ENCODE measurements at places on chromosomes 7 and 10. TPM values are rescaled to one million over a fixed set of nuclear protein-coding genes. Genes with fewer than 3 reads are reported as not detected.

- peak; percentile 70 for DNase-seq
- H3K27ac ChIP-seq = peak overlapping the region; percentile 99
- peaks cover 45% of the 10 kb centered on the region for H3K4me1 ChIP-seq
- no peaks in the 10 kb centered on the region for H3K36me3 ChIP-seq
These were observed 97.0 kb downstream of the LHPP start for GRCh38 chr10:124558339-124559321.

The SKIDA1 gene
- total RNA-seq = 0.09 TPM

The LFNG gene
- total RNA-seq = 1.7 TPM

DNA sequence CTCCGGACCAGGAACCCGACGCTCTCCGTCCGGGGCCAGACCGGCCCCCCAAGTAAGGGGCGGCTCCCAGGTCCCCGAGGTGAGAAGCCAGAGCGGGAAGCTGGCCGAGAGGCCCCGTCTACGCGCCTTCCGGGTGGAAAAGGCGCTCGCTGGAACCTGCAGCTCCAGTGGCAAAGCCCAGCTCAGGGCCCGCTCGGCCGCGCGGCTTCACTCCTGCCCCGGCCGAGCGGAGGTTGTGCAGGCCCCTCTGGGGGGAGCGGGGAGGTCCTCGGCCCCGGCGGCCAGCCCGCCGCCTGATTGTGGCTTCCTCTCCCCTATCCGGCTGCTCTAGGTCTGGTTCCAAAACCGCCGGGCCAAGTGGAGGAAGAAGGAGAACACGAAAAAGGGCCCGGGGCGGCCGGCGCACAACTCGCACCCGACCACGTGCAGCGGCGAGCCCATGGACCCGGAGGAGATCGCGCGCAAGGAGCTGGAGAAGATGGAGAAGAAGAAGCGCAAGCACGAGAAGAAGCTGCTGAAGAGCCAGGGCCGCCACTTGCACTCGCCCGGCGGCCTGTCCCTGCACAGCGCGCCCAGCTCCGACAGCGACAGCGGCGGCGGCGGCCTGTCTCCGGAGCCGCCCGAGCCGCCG, 2.9 kb downstream of the UNCX start:
- H3K27me3 ChIP-seq = peaks cover 89% of the 10 kb centered on the region
- no peak overlapping the region for H3K27ac ChIP-seq
- H3K4me3 ChIP-seq = no peak overlapping the region

- no peaks in the 10 kb centered on the region for H3K4me1 ChIP-seq
- DNase-seq = no peak
- no peak overlapping the region for H3K4me3 ChIP-seq
- no peaks in the 10 kb centered on the region for H3K27me3 ChIP-seq
- no peaks in the 10 kb centered on the region for H3K36me3 ChIP-seq
These were observed 39.3 kb downstream of the ANK3 start for GRCh38 chr10:60350400-60350799.

GRCh38 chr10:98172495-98172894, 38.0 kb downstream of the R3HCC1L start:
- peaks cover 11% of the 10 kb centered on the region for H3K4me1 ChIP-seq
- no peaks in the 10 kb centered on the region for H3K36me3 ChIP-seq
- H3K27me3 ChIP-seq = no peaks in the 10 kb centered on the region
- H3K4me3 ChIP-seq = no peak overlapping the region
- no peak overlapping the region for H3K27ac ChIP-seq

DNA sequence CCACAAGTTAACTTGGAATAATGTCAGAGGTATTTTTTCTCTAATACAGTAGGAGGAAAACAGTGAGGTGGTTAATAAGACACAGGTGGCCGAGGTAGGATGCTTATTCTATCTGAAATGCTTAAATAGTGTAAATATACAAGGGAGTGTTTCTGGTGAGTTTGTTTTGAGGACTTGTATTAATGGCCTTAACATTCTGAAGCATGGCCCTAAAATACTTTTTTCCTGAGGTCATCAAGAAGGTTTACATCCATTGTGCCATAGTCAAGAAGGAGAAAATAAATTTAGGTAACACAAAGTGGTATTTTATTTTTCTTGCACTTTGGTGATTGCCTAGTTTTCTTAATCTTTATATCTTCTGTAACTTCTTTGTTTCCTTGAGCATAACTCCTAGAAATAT, 18.8 kb downstream of the GNAI1 start:
- H3K36me3 ChIP-seq = no peaks in the 10 kb centered on the region
- H3K4me1 ChIP-seq = no peaks in the 10 kb centered on the region
- no peaks in the 10 kb centered on the region for H3K27me3 ChIP-seq
- no peak overlapping the region for H3K4me3 ChIP-seq
- no peak overlapping the region for H3K27ac ChIP-seq

DNA sequence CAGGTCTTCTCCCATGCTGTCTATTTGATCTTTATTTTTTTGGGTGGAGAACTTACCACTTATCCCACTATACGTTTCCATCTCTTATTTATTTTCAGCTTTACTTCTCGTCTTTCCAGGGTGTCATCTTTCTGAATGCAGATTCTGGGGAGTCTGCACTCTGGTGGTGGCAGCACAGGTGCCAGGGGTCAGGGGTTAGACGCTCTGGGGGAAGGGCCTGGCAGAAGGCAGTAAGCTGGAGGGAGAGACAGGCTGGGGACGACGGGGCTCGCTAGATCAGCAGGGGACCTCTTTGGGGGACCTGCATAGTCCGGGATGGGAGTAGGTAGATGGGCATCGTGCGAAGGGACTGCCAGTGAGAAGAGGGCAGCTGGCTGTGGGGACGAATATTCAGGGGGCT, 22.3 kb downstream of the CHST12 start:
- H3K36me3 ChIP-seq = no peaks in the 10 kb centered on the region
- H3K27ac ChIP-seq = no peak overlapping the region
- no peaks in the 10 kb centered on the region for H3K4me1 ChIP-seq
- no peak overlapping the region for H3K4me3 ChIP-seq

DNA sequence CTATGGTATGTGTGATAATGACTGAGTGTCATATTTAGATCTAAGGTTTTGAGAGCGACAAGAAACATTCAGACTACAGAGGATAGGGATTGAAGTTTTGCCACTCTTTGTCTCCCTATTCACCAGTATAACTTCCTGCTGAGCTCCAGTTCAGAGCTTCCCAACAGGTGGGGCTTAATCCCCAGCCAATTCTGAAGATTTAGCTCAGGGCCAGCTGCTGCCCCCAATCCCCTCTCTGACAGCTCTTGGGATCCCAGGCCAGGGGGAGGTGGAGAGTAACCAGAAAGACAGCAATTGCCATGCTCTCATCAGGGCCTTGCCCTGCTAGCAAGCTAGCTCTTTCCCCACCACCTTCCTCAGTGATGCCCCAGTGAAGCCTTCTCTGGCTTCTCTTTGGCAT, 57.8 kb downstream of the TRIL start:
- H3K4me1 ChIP-seq = peaks cover 18% of the 10 kb centered on the region
- no peak overlapping the region for H3K27ac ChIP-seq
- no peaks in the 10 kb centered on the region for H3K27me3 ChIP-seq
- DNase-seq = no peak
- no peaks in the 10 kb centered on the region for H3K36me3 ChIP-seq
- no peak overlapping the region for H3K4me3 ChIP-seq

DNA sequence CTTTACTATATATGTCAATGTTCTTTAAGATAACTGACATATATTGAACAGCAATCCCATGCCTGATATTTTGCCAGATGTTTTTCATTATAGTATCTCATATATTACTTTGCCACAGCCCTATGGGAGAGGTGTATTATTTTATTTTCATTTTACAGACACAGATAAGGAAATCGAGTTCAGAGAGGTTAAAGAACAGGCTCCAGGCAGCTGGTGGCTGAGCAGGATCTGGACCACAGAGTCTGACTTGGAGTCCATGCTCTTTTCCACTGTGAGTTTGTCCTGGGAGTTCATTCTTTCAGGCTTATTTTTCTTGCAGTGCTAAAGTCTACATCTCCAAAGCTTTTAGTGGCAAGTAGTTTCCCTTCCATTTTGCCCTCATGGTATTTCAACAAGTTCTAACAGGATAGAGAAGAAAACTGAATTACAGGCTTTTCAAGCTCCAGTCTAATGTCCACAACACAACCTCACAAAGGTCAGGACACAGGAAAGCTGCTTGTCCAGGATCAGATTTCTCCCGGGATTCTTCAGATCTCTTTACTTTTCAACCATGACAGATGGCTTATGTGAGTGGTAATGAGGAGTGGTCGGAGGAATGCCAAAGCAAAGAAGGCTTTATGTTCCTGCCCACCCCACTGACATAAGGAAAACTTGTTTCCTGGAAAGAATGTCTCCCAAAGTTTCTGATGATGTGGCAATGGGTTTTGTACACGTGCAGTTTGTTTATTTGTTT, 13.1 kb upstream of the SLC35B4 start:
- no peak for DNase-seq
- peaks cover 3% of the 10 kb centered on the region for H3K27me3 ChIP-seq
- no peak overlapping the region for H3K27ac ChIP-seq
- H3K4me3 ChIP-seq = no peak overlapping the region
- no peaks in the 10 kb centered on the region for H3K36me3 ChIP-seq

The HGF gene
- total RNA-seq = 1.5 TPM

GRCh38 chr7:105674200-105674920, 93.1 kb upstream of the EFCAB10 start:
- H3K4me1 ChIP-seq = peaks cover 45% of the 10 kb centered on the region
- no peaks in the 10 kb centered on the region for H3K27me3 ChIP-seq
- DNase-seq = no peak
- no peaks in the 10 kb centered on the region for H3K36me3 ChIP-seq
- peak overlapping the region; percentile 77 for H3K27ac ChIP-seq
